ENCODE measurements at places on chromosomes 2 and 18.

DNA sequence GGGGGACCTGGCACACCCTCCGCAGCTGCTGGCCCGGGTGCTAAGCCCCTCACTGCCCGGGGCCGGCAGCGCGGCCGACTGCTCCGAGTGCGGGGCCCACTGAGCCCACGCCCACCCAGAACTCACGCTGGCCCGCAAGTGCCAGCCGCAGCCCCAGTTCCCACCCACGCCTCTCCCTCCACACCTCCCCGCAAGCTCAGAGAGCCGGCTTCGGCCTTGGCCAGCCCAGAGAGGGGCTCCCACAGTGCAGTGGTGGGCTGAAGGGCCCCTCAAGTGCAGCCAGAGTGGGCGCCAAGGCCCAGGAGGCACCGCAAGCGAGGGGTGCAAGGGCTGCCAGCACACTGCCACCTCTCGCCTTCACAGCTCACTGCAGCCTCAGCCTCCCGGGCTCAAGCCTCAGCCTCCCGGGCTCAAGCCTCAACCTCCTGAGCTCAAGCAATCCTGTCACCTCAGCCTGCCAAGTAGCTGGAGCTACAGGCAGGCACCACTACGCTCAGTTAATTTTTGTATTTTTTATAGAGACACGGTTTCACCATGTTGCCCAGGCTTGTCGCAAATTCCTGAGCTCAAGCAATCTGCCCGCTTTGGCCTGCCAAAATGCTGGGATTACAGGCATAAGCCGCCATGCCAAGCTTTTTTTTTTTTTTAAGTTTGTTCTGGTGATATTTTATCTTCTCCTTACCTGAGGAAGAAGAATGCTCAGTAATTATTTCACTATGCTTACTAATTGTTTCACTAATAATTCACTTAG, 71.7 kb upstream of the CDCA7 start:
- DNase-seq, result no peak

- no peak for DNase-seq
These were observed 38.8 kb downstream of the ZNF519 start for GRCh38 chr18:14093307-14093915.

DNA sequence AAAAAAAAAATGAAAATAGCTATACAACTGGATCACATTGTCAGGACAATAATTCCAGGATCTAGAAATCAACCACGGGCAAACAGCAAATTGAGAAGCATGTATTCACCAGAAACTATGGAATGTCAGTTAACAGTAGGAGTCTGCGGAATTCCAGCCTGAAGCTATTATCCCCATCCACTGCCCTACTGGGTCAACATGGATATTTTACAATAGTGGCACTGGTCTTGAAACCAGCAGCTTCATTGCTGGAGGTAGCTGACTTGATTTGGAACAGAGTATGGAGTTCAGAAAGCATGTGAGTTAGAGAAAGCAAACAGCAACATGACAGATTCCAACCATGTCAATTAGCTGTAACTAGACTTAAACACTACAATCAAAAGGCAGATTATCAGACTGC, 55.7 kb upstream of the PDE1A start:
- DNase-seq, result no peak

DNA sequence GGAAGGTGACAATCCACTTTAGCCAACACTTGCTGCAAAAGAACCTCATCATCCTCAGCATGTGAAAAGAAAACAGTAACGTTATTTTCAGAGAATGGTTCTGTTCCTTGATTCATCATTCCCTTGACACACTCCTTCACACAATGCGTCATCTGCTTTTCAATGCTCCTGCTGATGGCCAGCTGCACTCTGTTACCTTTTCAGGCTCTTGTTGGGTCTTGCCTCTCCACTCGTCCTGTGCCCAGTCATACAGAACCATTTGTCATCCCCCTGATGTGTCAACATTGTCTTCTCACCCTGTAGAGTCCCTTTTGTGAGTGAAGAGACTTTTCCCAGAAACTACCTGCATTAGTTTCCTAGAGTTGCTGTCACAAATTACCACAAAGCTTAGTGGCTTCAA, 12.2 kb upstream of the DTNA start:
- no peak for DNase-seq

DNA sequence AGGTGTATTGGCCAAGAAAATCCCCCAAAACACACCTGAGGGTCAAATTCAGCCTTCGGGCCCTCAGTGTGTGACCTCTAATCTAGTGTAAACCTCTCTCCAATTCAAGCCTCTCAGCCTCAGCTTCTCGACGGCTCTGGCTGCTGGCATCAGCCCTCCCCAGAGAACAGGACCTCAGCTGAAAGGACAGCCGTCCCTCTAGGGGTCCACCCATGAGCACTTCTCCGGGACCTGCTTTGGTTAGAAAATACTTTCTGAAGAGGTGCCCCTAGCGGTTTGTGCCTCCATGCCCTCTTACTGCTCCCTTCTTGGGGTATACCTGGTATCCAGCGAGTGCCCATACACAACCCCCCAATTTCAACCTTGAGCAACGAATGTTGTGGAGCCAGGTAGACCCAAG, 48.8 kb downstream of the INHBB start:
- DNase-seq, result peak; percentile 21

DNA sequence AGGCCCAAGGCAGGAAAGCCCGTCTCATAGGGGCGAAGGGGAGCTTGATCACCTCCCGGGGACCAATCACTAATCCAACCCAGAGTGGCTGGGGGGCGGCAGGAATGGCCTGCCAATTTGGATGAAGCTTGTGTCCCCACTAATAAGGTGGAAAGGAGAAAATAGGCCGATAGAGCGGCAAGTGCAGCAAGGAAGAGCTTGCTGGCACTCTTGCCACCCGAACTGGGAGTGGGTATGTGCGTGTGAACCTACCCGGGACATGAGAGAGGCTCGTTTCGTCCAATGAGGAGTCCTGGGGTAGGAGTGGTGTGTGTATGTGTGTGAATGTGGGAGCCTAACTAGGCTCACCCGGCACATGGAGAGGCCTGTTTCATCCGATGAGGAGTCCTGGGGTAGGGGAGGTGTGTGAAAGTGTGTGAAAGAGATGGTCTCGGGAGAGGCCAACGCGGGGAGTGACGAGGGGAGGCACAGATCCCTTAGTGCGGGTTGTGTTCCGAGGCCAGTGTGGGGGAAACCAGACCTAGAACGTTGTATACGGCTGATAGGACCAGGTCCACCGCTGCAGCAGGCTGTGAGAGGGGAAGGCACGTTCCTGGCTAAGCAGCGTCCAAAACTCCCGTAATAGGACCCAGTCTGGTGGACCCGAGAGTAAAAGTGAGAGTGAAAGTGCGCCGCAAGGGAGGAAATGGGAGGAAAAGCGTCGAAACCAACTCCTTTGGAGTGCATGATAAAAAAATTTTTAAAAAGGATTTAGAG, 47.1 kb upstream of the SELENOI start:
- no peak for DNase-seq

DNA sequence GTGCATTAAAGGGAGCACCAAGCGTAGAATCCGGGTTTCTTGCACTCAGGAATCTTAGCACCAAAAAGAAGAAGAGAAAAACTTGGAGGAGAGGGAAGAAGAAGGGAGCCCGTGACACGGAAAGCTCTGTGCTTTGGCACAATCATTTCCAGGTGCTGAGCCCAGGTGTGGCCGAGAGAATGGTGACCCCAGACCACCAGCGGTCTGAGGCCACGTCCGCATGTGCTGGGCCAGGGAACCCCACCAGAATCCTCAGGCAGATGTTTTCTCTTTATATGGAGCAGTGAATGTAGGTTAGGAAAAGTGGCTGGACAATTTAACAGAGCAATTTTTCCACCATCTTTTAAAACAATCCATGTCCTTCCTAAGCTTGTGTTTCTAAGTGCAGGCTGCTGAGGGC, 520.9 kb downstream of the EPHA4 start:
- no peak for DNase-seq

DNA sequence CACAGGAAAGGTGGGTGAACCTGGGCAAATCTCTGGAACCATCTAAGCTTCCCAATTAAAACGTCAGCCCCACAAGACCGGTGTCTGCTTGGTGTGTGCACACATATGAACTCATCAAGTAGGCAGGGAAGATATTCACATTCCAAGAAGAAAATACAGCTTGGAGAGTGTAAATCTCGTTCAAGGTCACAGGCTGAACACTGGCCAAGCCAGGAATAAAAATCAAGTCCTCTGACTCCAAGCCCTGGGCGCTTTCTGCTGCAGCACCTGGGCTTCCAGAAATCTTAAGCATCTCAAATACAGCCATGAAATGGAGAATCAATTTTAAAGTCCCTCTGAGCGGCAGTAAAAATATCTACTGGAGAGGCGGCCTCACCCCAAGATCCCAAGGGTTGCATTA, 150.9 kb downstream of the TWIST2 start:
- no peak for DNase-seq

- no peak for DNase-seq
These were observed 43.3 kb downstream of the AGAP1 start for GRCh38 chr2:235537186-235537585.

DNA sequence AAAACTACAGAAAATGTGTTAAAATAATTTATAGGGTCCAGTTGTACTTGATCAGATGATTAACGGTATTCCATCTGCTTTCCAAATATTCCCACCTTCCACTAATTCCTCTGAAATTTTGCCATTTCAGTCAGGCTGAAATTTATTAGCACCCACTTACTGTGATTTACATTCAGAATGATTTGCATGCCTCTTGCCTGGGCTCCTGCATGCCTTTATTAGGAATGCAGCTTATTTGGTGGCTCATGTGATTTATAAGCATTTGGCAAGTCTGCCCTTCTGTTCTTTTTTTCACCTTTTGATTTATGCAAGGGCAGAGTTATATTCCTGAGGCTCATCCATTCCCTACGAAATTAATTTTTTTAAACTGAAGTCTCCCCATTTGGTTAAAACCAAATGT, 1594.5 kb upstream of the PIK3C3 start:
- DNase-seq, result no peak

- DNase-seq, result no peak
These were observed 85.5 kb downstream of the TGOLN2 start for GRCh38 chr2:85242321-85242720.

DNA sequence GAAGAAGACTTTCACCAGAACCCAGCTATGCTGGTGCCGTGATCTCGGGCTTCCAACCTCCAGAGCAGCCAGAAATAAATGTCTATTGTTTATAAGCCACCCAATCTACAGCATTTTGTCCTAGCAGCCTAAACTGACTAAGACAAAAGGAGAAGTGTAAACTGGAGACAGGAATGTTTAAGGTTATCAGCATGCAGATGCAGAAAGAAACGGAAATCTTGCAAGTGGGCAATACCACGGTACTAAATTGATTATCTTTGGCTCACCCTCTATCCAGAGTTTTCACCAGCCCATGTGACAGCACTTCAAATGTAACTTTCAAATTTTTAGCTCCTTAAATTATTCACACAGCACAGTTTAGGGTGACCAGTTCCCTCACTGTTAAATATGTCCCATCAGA, 5.7 kb upstream of the CAPN14 start:
- DNase-seq, result no peak

- no peak for DNase-seq
These were observed 75.9 kb downstream of the SLC66A2 start for GRCh38 chr18:79875531-79875919.

GRCh38 chr18:4286256-4286655, 168.9 kb downstream of the DLGAP1 start:
- DNase-seq, result no peak

- no peak for DNase-seq
These were observed 45.6 kb upstream of the BZW1 start for GRCh38 chr2:200765995-200766660.

DNA sequence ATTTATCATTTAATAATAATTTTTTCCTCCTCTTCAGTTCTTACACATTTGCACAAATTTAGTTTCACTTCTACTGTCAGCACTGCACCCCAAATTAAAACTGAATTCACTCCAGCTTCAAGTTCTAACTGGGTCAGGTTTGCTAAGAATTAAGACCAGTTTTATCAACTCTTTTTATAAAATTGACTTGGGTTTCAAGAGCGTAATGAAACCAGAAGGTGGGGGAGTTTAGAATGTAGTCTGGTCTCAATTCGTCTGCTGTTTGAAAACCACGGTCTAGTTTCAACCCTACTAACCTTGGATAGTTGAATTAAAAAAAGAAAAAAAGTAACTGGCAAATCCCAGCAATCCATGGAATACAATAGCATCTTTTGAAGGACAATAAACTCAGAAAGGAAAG, 14.3 kb upstream of the CTLA4 start:
- DNase-seq, result no peak

DNA sequence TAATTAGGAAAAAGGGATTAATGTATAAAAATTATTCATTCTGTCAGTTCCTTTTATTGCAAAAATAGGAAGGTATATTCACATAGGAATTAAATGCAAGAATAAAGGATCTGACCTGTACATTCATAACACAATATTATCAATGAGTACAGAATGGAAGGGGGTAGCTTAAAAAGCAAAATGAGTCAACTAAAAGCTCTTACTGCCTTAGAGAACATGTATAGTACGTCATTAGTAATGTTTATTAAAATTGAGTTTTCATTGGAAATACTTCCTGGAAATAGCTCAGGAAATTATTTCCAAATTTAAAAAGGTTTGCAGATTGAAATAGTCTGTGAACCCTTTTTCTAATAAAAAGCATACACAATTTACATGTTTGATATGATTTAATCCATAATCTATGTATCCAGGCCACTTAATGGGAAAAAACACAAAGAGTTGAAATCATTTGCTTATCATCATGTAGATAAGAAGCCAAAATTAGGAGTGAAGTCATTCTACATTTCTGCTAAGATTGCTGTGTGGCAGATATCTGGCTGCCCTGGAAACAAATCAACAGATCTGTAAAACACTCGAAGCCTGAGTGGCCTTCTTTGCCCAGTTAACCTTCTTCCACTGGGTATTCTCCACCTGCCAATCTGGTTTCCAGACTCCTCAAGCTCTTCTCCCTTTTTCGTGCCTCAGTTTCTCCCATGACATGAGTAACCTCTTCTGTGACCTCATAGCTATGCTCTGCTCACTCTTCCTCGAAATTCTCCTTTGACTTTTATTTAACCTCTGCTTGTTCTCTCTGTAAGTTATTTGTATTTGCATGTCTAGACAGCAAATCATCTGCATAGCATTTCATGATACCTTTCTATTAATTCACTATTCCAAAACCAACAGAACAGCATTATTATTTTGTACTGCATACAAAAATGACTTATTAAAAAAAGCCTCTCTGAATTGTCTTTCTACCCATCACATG, 181.2 kb upstream of the REV1 start:
- DNase-seq, result no peak

DNA sequence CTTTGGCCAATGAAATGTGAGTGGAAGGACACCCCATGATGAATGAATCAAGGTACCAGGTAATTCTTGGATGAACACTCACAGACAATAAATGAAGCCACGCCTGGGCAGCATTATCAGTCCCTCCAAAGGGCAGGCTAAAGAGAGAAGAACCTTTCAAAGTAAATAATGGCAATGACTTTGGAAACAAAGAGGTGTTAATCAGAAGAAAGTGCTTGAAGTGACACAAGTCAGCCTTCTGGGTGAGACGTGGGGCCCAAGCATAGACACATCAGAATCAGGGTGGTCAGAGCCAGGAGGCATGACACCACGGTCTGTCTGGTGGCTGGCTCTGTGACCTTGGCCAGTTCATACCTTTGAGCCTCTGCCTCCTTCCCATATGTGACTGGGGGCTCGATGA, 103.3 kb downstream of the POLR1A start:
- DNase-seq, result no peak

DNA sequence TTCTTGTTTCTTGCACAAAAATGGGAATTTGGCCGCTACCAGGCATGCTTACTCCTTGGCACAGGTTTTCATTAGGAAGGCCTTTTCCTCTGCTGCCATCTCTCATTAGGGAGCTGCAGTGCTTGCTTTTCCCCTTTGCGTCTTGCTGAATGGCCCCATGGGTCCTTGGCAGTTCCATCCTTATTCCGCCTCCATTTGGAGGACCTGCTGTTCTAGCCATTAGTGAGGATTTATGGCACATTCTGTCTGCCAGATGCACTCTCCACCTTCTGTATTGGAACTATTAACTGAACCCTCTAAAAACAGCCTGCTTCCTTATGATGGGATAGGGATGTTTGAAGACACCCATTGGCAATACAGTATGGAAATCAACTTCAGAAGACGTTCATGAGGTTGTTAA, 103.5 kb upstream of the NOSTRIN start:
- no peak for DNase-seq

Measured in liver (tissue), 10 donors.